ENCODE measurements at places on chromosomes 7 and 10.

- no peak for DNase-seq
These were observed 93.1 kb upstream of the NAMPT start for GRCh38 chr7:106377847-106378361.

DNA sequence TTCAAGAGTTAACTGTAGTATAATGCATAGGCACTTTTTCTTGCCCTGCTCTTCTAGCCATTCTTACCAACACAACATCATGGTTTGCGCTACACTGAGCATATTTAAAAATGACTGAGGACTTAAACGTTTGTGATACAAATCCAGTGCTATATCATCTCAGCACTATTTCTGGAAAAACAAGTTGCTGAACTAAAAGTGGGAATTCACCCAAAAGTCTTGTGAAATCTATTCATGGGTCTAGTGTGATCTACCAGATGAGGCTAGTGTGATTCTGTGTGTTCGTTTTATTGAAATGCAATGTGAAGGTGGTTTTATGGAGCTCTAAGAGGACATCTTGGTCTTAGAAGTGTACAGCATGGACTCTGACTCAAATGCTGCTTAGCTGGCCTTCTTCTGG lies 584.6 kb upstream of the POM121L12 start:
- DNase-seq, result no peak

DNA sequence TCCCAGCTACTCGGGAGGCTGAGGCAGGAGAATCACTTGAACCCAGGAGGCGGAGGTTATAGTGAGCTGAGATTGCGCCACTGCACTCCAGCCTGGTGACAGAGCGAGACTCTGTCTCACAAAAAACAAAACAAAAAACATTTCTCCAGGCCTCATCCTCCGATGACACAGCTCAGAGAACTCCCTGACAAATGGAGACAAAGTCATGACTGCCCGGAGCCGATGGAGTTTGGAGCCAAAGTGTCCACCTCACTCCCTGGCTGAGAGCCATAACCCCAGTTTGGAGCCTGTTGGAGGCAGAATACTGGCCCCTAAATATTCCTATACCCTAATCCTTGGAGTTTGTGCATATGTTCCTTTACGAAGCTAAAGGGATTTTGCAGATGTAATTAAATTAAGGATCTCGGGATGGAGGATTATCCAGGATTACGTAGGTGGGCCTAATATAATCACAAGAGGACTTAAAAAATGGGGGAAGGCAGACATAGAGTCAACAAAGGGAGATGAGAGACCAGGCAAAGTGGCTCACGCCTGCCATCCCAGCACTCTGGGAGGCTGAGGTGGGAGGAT lies 22.7 kb downstream of the SSC4D start:
- DNase-seq, result no peak

- no peak for DNase-seq
These were observed 198.4 kb downstream of the TPST1 start for GRCh38 chr7:66403564-66403963.

DNA sequence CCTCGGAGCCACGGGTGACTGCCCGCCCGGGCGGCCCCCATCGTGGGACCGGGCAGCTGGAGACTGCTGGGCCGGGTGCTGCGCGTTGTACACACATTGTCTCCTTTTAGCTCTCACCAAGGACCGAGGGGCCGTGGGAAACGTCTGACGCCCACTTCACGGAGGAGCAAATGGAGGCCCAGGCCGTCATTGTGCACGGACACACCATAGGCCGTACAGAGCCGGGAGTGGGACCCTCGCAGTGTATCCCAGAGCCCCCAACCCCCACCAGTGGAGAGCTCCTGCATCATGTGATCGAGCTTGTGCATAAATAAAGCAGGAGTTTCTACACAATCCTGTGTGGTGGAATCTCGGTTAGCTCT lies 722 bp downstream of the DENND10 start:
- no peak for DNase-seq

GRCh38 chr10:129707406-129708388 lies 240.7 kb downstream of the MGMT start:
- DNase-seq, result peak; percentile 4

- DNase-seq, result no peak
These were observed 19.9 kb upstream of the CRHR2 start for GRCh38 chr7:30702200-30702599.

DNA sequence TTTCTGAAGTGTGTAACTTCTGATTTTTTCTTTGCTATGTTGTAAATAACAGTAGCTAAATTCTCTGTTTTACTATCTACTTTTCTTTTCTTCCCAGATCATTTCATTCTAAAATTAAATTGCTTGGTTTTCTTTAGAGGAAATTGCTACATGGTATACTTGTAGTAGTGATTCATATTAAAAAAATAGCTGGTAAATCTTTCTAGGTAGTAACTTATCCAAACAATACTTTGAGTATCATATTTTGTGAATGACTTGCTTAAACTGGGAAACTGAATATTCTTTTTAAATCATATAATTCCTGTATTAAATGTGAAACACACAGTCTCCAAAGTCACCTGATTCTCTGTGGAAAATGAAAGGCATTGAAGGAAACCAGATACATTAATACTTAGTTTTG lies 85.5 kb downstream of the ZNRF2 start:
- no peak for DNase-seq

DNA sequence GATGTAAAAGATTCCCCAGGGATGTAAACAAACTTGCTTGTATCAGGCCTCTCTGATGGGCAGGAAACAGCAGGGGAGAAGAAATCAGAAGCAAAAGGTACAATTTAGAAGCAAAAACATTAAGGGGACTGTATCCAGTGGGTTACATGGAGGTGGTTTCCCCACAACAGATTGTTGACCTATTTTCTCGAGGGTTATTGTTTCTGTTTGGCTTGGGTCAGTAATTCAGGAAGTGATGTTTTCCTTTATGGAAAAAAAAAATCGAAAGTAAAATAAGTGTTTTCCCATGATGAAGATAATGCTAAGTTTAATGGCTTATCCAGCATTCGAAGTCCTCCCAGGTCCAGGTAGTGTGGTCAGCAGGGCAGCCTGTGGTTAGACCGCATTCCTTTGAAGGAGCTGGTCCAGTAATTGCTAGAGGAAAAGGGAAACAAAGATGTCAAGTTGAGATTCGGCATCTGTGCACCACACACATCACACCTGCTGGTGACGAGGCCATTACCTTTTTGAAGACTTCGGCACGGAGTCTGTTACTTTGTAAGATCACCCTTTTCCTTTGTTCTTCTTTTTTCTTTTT lies 37.3 kb upstream of the ADAM12 start:
- DNase-seq, result no peak

- no peak for DNase-seq
These were observed 34.3 kb upstream of the HERPUD2 start for GRCh38 chr7:35729061-35729783.

GRCh38 chr10:94220717-94221116 lies 142.0 kb downstream of the NOC3L start:
- no peak for DNase-seq

DNA sequence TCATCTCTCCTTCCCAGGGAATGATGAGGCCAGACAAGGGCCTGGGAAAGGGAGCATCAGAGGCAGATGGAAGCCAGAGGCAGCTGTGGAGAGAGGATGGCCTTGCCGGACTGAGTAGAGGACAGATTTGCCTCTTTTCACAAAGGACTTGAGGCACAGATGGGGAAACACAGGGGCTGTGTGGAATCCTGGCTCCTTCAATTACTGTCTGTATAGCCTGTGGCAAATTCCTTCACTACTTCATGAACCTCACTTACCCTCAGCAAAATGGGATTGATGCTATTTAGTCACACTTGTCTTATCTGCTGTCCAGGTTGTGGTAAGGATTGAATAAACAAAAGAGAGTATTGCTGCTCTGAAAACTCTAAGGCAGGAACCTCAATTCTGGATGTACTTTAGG lies 40.3 kb downstream of the SLC25A28 start:
- DNase-seq, result no peak

- no peak for DNase-seq
These were observed 2.9 kb upstream of the RBM20 start for GRCh38 chr10:110641256-110641655.

DNA sequence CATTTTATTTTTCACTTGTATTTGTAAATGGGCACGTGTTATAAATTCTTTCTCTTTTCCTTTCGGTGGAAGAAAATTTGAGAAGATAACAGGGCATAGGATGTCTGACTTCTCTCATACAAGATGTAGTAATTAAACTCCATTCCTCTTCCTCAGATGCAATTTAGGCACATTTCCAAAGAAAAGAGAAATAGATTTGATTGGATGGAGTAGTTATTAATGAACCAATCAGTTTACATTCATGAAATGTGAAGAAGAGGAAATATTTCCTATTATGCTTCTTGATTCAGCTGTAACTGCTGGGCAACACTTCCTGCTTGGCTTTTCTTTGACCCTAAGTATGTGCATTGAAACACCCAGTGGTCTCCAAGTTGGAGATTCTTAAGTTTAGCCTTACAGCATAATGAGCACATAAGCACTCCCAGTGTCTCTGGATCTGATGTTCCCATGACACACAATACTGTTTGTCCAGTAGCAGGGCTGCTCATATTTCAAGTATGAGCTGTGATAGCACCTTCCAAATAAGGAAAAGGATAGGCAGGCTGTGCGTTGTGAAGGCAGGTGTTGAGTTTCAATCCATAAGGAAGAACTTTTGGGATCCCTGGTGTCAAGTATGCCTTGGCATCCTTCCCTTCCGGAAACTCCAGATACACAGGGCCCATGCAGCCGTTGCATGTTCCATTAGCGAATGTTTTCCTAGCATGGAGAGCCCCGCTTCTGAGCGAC lies 33.4 kb upstream of the COBL start:
- DNase-seq, result no peak

- DNase-seq, result no peak
These were observed 205.3 kb downstream of the SKAP2 start for GRCh38 chr7:26659121-26659520.

DNA sequence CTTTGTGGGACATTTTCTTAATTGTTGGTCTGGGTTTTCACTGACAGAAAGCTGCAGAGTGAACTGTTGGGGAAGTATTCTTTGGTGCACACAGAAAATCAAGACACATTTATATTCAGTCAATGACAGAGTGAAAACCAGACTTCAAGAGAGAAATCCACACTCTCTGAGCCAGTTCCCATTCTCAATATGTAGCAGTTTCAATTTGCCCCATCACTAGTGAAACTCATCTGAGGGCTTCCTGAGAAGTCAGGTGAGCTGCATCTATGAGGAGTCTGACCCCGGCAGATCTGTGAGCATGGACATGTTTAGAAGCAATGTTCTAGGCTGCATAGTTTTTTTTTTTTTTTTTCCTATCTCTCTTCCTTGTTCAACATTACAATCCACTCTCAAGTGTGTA lies 163.7 kb upstream of the AHR start:
- no peak for DNase-seq

DNA sequence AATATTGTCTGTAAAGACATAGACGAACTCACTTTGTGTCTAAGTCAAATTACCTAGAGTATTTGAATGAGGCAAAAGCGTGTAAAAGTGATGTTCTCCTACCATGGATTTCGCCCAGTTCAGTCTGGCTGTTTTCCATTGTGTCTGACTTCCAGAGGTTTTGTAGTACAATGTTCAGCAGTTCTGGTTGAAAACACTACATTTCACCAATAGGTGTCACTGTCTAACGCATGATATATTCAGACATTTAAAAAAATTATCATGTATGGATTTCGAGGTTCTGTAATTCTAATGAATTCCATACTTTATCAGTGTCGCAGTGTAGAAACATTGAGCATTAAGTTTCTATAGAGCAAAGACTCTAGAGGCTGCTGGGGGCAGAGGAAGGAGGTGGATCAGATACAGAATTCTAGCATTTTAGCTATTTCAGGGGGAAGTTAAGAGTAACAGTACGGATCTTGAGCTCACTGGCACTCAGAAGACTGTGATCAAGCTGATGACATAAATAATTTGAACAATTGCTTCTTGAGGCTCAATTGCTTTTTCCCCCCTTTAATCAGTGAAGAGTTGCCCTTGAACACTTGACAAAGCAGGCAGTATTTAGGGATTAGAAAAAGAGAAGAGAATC lies 196.9 kb upstream of the RHOBTB1 start:
- DNase-seq, result peak; percentile 45

- DNase-seq, result no peak
These were observed 44.7 kb upstream of the PITRM1 start for GRCh38 chr10:3217301-3217700.

- DNase-seq, result no peak
These were observed 13.1 kb downstream of the TSPAN15 start for GRCh38 chr10:69464401-69464800.

- DNase-seq, result no peak
These were observed 121.7 kb downstream of the GLRX3 start for GRCh38 chr10:130257897-130258296.

GRCh38 chr7:45955286-45955685 lies 34.2 kb upstream of the IGFBP3 start:
- DNase-seq, result no peak

DNA sequence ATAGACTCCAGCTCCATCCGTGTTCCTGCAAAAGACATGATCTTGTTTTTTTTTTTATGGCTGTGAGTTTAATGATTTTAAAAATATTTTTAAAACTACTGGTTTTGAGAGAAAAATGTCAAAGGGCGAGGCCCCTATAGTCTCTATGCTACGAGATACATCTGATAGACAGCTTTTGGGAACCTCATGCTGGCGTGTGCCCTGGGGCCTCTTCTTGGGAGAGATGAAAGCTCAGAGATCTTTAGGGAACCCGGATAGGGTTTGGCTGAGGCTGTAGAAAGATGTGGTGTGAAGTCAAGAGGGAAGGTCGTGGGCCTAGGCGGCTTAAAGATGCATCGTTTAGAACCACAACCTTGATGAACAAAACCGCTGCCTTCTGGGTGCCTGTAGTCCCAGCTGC lies 70.2 kb downstream of the PDIA4 start:
- DNase-seq, result no peak

DNA sequence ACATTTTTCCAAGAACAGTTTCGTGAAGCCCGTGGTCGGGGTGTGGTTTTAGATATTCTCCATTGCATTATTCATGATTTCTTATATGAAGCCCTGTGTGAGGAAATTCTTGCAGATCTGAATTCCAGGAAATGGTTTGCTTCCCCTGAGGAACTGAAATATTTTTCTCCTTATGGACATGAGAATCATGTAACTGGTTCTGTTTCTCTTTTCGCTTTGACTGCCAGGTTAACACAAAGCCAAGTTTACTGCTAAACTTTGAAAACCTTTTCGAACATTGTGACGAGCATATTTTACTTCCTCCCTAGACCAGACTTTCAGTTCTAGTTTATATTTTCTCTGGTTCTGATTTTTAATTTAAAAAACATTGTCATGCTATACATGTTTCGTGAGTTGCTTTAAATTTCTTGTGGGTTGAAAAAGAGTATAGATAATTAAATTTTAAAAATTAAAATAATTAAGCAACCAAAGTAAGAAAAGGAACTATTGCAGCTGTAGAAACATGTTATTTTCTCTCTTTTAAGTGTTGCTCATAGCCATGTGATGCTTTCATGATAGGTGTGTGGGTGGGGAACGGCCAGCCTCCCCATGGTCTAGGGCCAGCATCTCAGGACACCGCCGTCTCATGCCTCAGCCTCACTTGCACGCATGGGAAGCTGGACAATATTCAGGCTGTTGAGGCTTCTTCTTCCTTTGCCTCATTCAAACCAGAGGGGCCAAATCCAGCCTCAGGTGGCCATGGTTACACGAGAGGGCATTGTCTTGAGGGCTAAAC lies 97.1 kb downstream of the CREB5 start:
- DNase-seq, result no peak

- no peak for DNase-seq
These were observed 672 bp downstream of the GTPBP4 start for GRCh38 chr10:988667-989545.
